ENCODE measurements at places on chromosomes 16 and 17.

- DNase-seq = no peak
Observed at GRCh38 chr17:83183951-83184506, 104.6 kb downstream of the METRNL start.

GRCh38 chr17:44314869-44315661 is 6.7 kb downstream of the RUNDC3A start:
- peak; percentile 80 for DNase-seq

GRCh38 chr16:75288596-75289120 is 37.2 kb upstream of the BCAR1 start:
- DNase-seq = no peak

GRCh38 chr16:951660-952301 is 19.0 kb downstream of the LMF1 start:
- no peak for DNase-seq

Data from GM12892 (cell line).